Right lung (tissue), 10 donors: ENCODE measurements at places on chromosomes 6 and 20. TPM values are rescaled to one million over a fixed set of nuclear protein-coding genes. Genes with fewer than 3 reads are reported as not detected.

DNA sequence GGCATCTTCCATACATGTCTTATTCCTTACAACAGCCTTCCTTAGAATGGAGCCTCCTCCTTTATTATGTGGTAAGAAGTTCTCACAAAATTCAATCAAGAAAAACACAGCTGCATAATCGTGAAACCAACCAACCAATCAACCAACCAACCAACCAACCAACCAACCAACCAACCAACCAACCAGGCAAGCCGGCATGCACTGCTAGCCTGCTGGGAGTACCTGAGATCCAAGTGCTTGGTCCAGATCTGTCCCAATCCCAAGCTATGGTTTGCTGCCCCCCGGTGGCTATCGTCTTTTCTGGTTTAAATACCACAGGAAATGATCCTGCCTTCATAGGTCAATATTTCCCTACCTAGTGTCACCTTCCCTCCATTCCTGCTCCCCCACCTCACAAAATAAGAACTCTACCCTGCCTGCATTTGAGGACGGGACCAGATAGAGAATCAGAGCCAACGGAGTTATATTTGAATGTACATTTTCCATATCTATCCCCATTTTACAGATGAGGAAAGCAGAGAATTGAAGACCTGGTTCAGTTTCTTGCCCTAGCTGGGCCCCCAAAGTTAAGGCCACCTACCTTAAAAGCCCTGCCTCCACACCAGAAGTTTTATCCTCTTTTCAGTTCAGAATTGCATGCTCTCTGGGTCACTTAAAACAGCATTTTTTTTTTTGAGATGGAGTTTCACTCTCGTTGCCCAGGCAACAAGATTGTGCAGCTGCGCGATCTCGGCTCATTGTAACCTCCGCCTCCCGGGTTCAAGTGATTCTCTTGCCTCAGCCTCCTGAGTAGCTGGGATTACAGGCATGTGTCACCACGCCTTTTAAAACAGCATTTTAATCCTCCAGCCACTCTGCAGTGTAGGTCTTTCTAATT is 27.1 kb downstream of the RAB44 start:
- peak; percentile 15 for DNase-seq

DNA sequence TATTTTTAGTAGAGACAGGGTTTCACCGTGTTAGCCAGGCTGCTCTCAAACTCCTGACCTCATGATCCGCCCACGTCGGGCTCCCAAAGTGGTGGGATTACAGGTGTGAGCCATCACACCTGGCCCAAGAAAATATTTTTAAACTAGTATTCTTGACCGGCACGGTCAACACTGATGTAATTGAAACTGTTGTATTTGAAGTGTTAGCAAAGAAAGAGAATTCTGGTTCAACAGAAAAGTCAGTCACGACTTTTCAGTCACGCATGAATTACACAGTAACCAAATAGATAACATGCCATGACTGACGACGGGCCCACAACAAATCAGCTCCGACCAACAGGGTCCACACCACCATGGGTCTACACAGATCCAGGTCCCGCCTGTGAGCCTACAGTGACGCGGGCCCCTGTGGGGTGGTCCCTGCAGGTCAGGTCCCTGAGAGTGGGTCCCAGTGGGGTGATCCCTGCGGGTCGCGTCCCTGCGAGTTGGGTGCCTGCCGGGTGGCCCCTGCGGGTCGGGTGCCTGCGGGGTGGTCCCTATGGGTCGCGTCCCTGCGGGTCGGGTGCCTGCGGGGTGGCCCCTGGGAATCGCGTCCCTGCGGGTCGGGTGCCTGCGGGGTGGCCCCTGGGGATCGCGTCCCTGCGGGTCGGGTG is 1.0 kb downstream of the GMEB2 start:
- peak; percentile 33 for DNase-seq

GRCh38 chr6:47810885-47811284 is 29.1 kb downstream of the OPN5 start:
- DNase-seq: no peak

- DNase-seq: no peak
These were observed 215.5 kb downstream of the ZDHHC14 start for GRCh38 chr6:157596461-157596860.

GRCh38 chr6:113600551-113601339 is 256.4 kb upstream of the MARCKS start:
- no peak for DNase-seq

DNA sequence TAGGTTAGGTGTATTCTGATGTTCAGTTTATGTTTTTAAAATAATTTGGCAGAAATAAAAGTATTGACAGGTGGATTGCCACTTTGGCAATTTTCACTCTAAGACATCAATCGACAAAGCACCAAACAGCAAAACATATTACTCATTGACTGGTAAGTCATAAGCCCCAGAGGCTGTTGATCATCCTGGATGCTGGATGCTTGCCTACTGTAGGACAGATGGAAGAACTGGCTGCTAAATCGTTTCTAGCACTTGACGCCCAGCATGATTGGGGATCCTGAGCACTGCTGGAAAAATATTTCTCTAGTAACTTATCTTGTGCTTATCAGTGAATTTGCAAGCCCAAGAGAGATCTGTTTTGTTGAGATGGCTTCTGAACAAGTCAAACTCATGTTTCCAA is 1001.9 kb upstream of the FLRT3 start:
- no peak for DNase-seq

DNA sequence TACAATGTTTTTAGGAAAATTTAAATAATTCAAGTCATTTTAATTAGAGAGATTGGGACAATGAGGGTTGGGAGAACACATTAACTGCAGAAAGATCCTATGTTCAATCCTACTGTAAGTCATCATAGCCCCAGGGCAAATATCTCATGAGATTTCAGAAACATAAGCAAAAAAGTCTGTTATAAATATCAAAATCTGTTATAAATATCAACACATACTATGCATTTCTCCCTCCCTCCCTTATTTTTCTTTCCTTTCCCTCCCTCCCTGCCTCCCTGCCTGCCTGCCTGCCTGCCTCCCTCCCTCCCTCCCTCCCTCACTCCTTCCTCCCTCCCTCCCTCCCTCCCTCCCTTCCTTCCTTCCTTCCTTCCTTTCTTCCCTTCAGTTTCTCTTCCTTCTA is 267.3 kb upstream of the SASH1 start:
- no peak for DNase-seq

- no peak for DNase-seq
These were observed 163.0 kb downstream of the RNF144B start for GRCh38 chr6:18550119-18550518.

DNA sequence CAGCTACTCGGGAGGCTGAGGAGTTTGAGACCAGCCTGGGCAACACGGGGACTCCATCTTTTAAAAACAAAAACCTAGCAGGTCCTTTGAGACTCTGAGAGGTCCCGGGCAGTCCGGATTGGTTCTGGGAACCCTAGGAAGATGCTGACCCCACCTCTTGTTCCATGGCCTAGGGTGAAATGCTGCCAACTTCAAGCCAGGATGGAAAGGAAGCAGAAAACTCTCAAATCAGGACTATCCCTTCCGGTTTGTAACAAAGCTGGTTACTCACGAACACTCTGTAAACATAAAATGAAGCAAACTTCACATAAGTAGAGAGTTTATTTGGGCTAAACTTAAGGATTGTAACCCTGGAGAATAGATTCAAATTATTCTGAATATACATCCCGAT is 28.0 kb downstream of the CAPN11 start:
- no peak for DNase-seq

DNA sequence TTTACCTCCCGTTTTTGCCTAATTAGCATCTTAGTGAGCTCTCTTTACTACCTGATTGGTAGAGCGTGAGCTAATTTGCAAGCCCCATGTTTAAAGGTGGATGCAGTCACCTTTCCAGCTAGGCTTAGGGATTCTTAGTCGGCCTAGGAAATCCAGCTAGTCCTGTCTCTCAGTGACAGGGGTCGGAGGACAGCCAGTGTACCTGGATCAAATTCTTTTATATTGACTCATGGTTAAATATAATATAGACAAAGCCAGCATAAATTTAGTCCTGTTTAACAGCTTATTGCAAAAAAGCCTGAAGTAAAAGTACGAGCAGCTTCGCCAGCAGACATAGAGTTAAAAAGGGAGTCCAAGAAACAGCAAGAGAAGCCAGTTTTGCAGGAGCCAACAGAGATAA is 12.2 kb upstream of the GSTA3 start:
- DNase-seq: no peak

DNA sequence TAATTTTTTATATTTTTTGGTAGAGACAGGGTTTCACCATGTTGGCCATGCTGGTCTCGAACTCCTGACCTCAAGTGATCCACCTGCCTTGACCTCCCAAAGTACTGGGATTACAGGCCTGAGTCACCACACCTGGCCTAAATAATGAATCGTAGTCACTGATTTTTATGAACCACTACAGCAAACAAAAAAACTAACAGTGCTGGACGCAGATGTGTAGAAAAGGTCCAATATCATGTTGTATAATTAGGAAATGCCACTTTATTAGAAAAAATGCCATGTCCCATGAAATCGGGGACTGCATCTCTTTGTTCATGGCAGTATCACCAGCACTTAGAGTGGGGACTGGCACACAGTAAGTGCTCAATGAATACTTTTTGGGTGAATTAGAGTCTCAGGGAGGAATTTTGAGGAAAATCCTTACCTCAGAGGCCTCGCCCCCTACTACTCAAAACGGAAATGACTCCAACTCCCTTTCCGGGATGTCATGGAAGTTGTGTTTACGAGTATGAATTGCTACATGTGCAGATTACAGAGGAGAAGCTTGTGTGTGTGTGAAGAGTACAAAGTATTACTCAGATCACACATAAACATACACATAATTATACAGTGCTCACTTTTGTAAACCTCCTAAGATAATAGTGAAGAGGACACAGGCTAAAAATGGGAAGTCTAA is 43.6 kb upstream of the FAM50B start:
- DNase-seq: no peak

BTBD3 gene
- 69.6 TPM for polyA plus RNA-seq

ISM1 gene
- 12.5 TPM for polyA plus RNA-seq

TRIM40 gene
- polyA plus RNA-seq: 0.14 TPM

TGIF2 gene
- 44.1 TPM for polyA plus RNA-seq

PLN gene
- 3.7 TPM for polyA plus RNA-seq

NINL gene
- polyA plus RNA-seq: 56.0 TPM

IFNGR1 gene
- polyA plus RNA-seq: 61.5 TPM

NR2E1 gene
- polyA plus RNA-seq: not detected
